Activated T-cell treated with anti-CD3 and anti-CD28 coated beads, Interleukin-2, amount 50 U/mL, for 48 hours (primary cell): ENCODE measurements at places on chromosomes 12 and 14.

- DNase-seq, result no peak
Measured at GRCh38 chr12:121295116-121295745, 1.3 kb downstream of the CAMKK2 start.

- peak; percentile 56 for DNase-seq
Measured at GRCh38 chr14:106277503-106277902, 751.1 kb downstream of the TMEM121 start.

GRCh38 chr14:73680821-73681220 lies 33.4 kb downstream of the PNMA1 start:
- no peak for DNase-seq

- DNase-seq, result no peak
Measured at GRCh38 chr12:76449016-76449415, 100.8 kb upstream of the BBS10 start.

GRCh38 chr14:96100161-96101064 lies 61.3 kb downstream of the C14orf132 start:
- peak; percentile 79 for DNase-seq

DNA sequence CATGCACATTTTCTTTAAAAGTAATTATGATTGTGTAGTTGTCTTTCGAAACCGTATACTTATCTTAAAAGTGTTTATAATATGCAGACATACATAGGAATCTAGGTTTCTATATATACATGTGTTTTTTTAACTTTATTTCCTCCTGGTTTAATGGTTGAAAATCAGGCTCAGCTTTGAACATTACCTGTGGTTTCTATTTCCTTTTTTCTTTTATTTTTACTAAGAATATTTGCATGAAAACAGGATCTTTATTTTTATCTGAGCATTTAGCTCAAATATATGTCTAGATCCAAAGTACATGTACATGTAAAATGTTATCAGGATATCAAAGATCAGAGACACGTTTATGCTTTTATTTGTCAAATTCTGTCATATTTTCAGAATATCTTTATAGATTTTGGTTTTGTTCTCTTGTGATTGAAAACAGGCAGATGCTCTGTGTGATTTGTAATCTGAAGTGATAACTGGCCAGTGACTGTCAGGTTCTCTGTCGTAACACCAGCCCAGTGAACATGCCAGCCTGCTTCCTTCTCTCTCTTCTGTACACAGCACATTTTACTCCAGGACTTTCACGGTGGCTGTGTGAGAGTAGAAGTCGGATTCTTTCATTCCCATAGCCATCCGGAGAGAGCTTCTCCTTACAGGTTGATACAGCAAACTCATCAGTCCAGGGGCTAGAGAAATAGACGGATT lies 13.7 kb downstream of the TCTN1 start:
- no peak for DNase-seq

GRCh38 chr12:113808095-113808951 lies 157.8 kb downstream of the RBM19 start:
- DNase-seq, result no peak

DNA sequence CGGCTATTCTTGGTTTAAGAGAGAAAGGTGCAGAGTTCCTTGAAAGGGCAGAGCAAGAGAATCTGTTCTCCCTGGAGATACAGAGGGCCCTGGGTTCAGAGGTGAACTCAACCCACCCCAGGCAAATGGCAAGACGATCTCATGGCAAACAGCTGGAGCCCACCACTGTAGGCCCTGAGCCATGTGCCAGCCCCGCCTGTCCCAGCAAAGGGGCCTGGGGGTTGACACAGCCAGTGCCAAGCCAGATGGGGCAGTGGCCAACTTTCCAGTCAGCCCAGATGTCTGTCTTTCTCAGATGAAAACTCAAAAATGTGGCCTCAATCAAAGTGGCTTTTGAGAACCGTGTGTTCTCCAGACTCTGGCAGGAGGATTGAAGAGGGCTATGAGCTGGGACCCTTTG lies 51.8 kb downstream of the ISCA2 start:
- no peak for DNase-seq

DNA sequence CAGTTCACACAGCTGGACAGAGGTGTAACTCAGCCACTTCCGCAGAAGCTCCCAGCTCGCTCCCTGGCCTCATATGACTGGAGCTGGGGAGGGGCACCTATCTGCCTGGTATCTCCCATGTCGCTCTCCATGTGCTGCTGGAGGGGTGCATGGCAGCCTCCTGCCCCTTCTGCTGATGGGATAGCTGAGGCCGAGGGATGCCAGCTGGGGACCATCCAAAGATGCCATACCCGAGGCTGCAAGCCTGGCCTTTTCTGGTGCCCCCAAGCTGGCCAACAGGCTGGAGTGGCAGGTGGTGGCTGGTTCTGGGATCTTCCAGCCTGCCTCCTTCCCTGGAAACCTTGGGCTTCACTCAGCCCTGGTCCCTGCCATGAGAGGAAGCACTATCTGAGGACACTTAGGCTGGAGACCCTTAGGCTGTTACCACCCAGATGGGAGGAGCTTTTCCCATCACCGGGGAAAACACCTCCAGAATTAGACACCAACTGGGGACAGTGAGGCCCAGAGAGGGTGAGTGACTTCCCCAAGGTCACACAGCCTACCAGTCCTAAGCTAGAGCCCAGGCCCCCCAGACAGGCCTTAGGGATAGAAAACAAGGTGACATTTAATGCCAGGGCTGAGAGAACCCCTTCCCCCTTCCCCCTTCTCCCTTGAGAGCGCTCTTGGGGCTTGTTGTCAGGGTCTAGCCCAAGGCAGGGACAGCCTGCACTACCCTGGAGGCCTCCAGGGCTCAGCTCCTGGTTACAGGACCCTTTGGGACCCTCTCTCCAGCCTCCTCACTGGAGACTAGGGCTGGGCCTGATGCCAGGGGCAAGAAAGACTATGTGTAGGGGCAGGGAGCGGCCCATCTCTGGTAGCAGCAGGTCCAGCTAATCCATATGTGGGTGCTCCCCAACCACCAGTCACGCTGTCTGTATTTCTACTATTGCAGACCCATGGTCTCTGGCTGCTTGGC lies 7.1 kb downstream of the DTX1 start:
- DNase-seq, result no peak

- DNase-seq, result peak; percentile 12
Measured at GRCh38 chr14:68653804-68654203, 139.1 kb downstream of the ZFP36L1 start.

DNA sequence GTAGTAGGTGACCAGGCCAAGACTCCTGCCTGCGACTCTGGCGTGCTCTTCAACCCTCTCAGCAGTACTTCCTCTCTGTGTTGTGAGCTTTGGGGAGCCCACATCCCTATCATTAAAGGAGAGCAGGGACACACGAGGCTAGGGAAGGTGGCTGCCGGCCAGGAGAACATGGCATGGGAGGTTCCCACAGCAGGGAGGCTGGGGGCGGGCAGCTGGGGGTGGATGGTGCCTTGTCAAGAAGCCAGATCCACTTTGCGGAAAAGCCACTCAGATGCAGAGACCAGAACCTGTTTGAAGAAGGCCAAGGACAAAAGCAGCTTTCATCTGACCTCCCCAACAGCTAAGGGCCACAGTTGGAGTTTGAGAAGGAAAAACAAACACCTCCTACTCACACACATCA lies 198.6 kb downstream of the BCL11B start:
- no peak for DNase-seq

GRCh38 chr12:85156569-85156968 lies 120.4 kb downstream of the LRRIQ1 start:
- DNase-seq, result no peak

- DNase-seq, result no peak
Measured at GRCh38 chr12:131672311-131672940, 38.5 kb upstream of the SFSWAP start.

DNA sequence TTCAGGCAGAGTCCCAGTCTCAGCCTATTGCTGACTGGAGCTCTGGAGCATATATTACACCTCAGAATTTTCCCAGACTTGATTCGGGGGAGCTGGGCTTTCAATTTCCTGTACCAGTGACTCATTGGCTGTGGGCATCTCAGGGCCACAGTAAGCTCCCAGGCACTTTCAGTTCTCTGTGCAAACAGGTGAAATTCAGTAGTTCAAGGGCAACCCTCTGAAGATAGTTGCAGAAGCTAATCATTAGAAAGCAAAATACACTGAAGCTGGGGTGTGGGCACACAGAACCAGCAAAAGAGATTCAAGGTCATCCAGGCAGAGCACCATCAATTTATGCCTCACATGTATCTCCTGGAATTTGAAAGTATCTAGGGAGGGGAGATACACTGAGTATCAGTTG lies 8.1 kb upstream of the NIN start:
- no peak for DNase-seq

DNA sequence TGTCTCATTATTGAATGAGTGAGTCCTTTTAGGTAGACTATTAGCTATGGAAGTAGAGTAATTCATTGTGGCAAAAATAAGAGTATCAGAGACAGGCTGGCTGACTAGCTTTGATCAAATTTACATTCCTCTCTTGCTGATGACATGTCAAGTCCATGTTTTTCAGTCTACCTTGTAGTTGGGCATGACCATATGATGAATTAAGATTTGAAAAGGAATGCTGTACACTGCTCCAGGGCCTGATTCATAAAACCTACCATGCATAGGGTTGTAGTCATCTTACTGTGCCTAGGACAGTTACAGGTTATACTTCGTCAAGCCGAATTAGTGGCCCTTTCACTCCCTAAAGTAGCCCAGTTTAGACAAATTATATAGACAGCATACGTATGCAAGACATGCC lies 545.7 kb upstream of the MIS18BP1 start:
- DNase-seq, result no peak

DNA sequence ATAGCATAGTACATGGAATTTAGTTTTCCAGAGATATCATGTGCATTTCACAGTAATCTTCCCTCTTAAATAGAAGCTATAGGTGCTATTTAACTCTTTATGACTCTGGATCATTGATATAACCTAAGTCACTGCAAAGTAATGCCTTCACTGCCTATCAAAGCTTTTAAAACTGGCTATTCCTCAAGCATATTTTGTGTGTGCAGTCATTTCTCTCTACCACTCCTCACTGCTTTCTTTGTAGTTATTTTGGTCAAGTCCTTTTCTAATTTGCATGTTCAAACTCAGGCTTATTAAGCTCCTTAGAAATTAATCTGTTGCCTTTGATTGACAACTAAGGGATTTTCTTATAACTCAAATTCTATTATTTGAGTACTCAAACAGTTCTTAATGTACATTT lies 79.4 kb upstream of the PLEKHG7 start:
- no peak for DNase-seq

DNA sequence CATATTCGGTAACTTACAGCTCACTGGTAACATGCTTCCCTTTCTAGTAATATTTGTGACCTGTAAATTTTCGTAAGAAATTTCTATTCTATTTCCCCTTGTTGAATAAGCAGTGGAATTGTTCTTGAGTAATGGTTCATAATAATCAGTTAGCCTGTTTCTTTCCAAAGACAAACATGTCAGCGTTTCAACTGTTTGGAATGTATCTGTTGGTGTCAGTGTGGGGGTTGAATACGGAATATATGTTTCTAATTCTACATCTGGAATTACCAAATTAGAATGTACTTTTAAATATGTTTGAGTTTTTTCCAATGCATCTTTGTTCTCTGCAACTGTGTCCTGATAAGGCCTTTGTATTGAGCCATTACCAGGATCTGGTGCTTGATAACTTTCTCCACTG lies 2.0 kb downstream of the BBS10 start:
- no peak for DNase-seq

DNA sequence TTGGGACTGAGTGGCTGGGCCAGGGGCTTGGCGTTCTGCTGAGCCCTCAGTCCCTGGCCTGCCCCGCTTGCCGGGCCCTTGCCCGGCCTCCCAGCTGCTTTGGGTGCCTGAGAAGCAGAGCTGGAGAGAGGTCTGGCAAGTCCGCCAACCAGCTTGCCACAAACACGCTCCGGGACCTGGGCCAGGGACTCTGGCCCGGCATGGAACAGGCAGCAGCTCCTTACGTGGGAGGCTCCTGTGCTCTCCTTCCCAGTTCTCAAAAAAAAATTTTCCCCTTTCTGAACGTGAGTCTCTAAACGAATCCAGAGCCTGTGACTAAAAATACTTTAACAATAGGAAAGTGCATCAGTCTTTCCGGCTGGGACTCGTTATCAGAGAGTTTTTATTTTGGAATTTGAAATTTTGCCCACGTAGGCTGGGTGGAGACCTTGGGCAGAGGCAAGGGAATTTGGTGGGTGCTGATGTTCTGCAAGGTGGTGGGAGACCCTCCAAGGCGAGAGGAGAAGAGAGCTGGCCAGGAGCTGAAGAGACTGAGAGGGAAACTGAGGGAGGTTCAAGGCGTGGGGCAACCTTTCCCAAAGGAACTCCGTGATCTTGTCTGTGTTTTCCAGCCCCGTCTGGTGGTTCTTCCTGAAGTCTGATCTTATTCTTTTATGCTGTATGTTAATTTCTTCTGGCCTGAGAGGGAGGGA lies 6.8 kb upstream of the NR4A1 start:
- no peak for DNase-seq

- no peak for DNase-seq
Measured at GRCh38 chr14:96486705-96487104, 15.5 kb upstream of the PAPOLA start.

DNA sequence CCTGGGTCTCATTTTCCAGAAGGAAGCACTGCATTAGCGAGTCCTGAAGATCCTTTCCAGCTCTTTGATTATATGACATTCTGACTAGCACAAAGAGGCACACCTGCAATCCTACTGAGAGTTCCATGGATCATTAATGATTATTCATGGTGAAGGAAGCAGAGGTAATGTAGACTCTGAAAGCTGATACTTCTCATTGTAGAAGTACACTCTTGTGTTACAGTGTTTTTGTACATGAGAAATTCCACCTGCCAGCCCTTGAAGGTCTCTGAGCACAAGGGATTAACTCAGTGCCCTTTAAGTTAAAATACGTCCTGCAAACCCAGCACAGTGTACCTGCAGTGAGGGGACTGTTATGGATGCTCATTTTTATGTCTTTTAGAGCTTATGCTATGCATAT lies 558.8 kb upstream of the FBXO33 start:
- no peak for DNase-seq
